WTC11 (cell line): ENCODE measurements at places on chromosomes 11 and 22. TPM values are rescaled to one million over a fixed set of nuclear protein-coding genes. Genes with fewer than 3 reads are reported as not detected.

DNA sequence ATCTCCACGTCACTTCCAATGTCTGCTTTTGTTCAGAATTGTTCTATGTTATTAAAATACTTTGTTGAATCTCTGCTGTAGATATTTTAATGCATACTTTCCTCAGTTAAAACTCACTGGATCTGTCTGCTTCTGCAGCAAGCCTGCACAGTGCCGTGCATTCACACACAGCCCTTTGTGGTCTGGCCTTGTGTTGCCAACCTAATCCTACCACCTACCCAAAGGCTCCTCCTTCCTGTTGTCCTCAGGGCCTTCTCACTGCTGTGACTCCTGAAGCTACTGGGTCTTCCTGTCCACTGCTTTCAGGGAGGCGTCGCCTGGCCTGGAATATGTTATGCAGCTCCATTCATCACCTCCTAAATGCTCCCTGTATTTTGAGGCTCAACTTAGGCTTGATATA lies 67.0 kb downstream of the PPP6R3 start:
- no peak overlapping the region for H3K27ac ChIP-seq
- H3K36me3 ChIP-seq: peaks cover 47% of the 10 kb centered on the region
- peaks cover 50% of the 10 kb centered on the region for H3K4me1 ChIP-seq
- H3K27me3 ChIP-seq: no peaks in the 10 kb centered on the region
- DNase-seq: no peak

- H3K36me3 ChIP-seq: no peaks in the 10 kb centered on the region; the same call in 1 of the 2 replicates
- H3K27me3 ChIP-seq: no peaks in the 10 kb centered on the region
- H3K4me1 ChIP-seq: peaks cover 39% of the 10 kb centered on the region
- H3K27ac ChIP-seq: peak overlapping the region; percentile 49; the same call in 1 of the 2 replicates
- no peak for DNase-seq
- H3K4me3 ChIP-seq: no peak overlapping the region
Measured at GRCh38 chr22:46732513-46732912, 5.5 kb downstream of the CERK start.

- no peak overlapping the region for H3K4me3 ChIP-seq
- H3K27me3 ChIP-seq: 0 out of 2 replicates have a peak, but pooled peaks cover 5% of the 10 kb centered on the region
- peak; percentile 64 for DNase-seq
- H3K36me3 ChIP-seq: no peaks in the 10 kb centered on the region
Measured at GRCh38 chr11:58513747-58514367, 6.0 kb upstream of the OR5B21 start.

- peaks cover 16% of the 10 kb centered on the region for H3K36me3 ChIP-seq
- no peaks in the 10 kb centered on the region for H3K27me3 ChIP-seq
- H3K4me3 ChIP-seq: no peak overlapping the region
- H3K27ac ChIP-seq: no peak overlapping the region
Measured at GRCh38 chr11:64371201-64371600, 12.2 kb downstream of the RPS6KA4 start.

Gene SUSD2
- 0.85 to 1.1 TPM (median 0.94 TPM) in 3 replicates for total RNA-seq

Gene RASD2
- 2.5 to 3.1 TPM (median 3.0 TPM) in 3 replicates for total RNA-seq

Gene POTEH
- total RNA-seq: not detected in 3 replicates
